Anterior cingulate cortex (tissue), 58 donors: ENCODE measurements at places on chromosomes 1 and 21.

GRCh38 chr1:70685300-70686286 lies 274.5 kb downstream of the CTH start:
- no peak for DNase-seq

DNA sequence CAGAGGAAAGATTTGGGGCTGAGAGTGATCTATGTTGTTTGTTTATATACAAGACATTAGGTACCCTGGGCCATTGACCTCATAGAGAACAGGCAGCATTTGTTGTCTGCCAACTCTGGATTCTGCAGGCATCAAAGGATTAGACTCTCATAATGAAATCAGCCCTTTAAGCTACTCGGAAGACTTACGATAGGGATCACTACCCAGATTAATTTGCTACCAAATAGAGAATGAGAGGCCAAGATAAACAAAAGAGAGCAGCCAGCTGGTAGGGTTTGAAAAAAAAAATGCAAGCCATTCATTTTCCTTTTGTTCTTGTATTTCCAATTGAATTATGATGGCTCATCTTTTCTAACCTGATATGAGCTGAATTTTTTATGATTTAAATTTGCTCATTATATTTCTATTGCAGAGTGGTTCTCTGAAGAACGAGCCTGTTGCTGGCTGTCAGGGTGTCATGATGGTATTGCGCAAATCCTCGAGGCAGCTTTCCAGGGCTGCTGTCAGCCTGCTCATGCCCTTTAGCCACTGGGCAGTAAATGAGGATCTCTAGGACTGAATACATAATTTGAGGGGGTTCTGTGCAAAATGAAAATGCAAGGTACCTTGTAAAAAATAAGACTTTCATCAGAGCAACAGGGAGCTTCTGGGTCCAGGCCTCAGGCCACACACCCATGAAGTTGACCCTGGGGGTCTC lies 116.4 kb upstream of the KCNJ15 start:
- peak; percentile 32 for DNase-seq

- DNase-seq: no peak
Measured at GRCh38 chr1:84712276-84712874, 22.1 kb upstream of the SSX2IP start.

DNA sequence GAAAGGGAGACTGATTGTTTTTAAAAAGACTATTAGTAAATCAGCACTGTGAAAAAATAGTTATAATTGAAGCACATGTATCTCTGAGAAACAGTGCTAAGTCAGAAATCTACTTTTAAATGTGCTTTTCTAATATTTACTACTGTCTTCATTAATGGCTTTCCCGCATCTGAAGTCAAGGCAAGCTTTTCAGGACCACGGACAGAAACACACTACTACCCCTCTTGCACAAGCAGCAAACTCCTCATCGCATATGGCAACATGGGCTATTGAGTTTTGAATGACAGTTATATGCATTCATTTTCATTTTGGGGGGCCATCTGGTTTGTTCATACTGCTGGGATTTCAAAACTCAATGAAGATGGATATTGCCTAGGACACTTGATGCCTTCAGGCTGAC lies 433.4 kb upstream of the CAMK1G start:
- no peak for DNase-seq

DNA sequence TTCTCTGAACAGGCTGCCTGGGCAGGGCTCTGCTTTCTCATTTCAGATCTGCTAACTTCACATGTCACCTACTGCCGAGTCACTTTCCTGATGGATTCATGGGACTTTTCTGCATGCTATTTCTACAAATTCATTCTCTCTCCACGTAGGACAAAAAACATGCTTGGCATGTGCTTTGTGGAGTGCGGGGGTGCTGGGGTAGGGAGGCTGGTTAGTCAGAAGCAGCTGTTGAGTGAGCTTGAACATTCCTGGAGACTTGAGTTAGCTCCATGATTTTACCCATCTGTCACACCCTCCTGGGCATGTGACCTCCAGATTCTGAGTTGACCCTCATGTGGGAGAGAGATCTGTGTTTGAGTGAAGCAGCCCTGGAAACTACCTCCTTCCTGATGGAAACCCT lies 71.4 kb downstream of the UCK2 start:
- DNase-seq: no peak

DNA sequence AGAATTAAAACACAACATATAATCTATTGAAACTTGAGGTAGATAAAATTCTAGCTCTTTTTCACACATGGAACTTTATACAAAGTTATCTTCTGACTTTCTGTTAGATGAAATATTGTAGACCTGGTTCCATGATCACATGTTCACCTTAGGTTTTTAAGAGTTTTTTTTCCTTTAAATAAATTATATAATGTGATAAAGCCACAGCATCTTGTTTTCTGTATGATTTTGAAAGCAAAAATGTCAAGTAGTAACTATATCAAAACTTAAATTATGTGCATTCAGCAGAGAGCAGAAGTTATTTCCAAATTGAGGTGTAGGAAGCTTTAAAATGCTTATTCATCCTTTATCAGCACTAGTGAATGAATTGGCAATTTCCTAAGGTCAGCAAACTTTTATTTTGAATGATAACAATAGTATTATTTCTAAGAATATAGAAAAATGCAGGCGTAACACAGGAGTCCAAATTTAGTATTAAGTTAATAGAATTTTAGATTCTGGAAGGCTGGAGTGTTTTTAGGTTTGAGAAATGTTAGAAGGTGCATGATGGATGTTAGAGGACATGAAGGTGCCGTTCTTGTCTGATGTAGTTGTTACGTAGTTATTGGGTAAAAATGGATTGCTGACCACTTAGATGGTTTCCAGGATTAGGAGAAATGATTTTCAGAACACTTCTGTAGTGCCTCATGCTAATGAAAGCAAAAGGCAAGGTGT lies 17.5 kb downstream of the BACH1 start:
- no peak for DNase-seq

- DNase-seq: no peak
Measured at GRCh38 chr1:19057784-19058475, 101.5 kb upstream of the IFFO2 start.

DNA sequence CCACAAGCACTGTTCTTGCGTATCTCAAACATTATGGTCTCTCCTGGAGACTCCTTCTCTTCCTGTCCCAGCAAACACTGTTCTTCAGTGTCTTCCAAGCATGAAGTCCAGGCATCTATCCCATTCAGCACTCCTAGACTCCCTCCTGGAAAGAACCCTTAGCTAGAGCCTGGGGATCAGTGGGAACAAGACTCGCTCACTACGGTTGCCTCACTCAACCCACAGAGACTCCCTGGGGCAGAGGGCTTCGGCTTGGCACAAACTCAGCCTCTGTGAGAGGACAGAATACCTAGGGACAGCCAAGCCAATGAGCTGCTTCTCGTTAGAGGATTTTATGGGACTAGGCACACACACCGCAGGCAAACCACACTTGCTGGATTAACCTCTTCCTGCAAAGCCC lies 86.5 kb upstream of the IPO9 start:
- no peak for DNase-seq

DNA sequence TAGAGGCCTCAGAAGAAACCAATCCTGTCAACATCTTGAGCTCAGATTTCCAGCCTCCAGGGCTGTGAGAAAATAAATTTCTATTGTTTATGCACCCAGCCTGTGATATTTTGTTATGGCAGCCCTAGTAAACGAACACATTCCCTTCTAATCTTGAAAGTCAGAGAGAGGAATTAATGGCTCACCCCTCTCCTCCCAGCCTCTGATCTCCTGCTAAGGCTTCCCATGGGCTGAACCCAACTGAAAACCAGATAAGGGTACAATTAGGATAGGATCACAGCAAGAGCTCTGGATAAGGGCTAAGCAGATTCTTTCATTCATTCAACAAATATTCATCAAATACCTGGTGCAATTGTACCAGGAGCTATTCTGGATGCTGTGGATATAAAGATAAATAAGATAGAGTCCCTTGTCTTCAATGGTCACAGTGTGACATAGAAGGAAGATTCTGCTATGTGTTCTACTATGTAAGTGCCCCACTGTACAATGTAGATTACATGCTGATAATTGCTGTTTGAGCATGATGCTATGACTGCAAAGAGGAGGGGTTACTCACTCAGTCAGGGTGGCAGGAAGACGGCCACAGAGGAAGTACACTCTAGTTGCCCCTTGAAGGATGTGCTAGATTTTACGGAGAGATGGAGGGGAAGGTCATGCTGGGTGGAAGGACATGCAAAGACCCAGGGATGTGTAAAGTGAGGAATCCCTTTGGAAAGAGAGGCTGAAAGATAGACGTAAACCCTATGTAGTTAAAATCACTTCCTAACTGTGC lies 203.3 kb upstream of the JUN start:
- DNase-seq: no peak

- DNase-seq: no peak
Measured at GRCh38 chr1:177983482-177984135, 13.8 kb upstream of the SEC16B start.

GRCh38 chr1:31849653-31850052 lies 33.8 kb upstream of the SPOCD1 start:
- DNase-seq: no peak

DNA sequence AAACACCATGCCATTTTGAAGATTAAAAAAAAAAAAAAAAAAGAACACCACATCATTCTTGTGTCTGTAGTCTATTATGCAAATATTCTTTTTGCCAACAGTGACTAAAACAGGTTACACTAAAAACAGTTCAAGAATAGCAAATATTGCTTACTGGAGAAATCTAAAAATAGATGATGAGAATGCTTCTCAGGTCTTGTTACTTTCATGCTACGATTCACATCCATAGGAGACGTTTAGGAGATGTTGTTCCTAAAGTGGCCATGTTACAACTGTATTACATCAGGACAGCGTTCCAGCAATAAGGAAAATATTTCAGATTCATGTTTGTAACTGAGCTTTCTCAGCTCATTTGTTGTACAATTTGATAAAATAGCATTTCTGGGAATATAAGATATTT lies 32.3 kb downstream of the RAB3GAP2 start:
- no peak for DNase-seq

- no peak for DNase-seq
Measured at GRCh38 chr1:221392453-221392852, 349.4 kb downstream of the DUSP10 start.

DNA sequence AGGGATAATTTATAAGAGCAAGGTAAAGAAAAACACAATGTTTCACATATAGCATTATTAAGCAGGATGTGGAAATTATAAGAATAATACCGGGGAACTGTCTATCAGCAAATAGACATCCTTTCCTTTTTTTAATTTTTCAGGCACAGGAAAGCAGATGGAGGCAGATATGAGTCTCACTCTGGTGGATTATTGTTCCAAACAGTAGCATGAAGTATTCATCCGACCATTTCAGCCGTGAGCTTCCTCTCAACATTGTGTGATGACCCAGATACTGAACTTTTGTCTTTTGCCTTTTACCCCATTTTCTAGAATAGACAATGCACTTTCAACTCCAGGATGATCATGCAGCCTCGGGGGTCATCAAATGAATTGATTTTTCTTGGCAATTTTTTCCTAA lies 599.8 kb downstream of the ADGRL2 start:
- DNase-seq: no peak

- no peak for DNase-seq
Measured at GRCh38 chr1:1001057-1001783, 1.3 kb upstream of the HES4 start.

DNA sequence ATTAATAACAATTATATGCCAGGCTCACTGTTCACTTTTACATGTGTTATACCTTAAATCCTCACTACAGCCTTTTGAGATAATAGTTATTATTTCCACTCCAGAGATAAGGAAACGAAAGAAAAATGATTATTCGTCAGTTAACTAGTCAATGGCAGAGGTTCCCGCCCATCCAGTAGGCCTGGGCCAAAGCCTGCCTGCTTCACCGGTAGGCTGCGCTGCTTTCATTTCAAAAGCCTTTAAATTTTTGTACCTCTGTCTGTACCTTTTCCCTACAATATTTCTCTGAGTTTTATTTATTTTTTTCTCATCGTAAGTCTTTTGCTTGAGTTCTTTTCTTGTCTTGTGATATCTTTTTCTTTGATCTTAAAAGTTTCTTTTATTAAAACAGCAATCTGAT lies 3.6 kb downstream of the GPR52 start:
- no peak for DNase-seq

DNA sequence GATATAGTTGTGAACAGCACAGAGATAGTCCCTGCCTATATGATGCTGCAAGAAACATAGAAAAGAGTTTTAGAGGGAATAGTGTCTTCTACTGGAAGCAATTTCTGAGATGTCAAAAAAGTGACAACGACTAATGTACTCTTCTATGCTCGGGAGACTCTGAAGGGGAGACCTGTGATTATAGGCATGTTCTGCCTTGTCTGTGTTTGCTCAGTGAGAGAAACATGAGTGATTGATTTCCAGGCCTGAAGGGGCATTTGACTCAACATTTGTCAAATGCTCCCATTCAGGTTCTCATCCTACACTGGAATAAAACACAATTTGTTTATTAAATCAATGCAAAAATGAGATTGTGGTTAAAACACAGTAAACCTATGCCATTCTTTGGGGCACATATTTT lies 131.8 kb downstream of the CTH start:
- DNase-seq: no peak

- no peak for DNase-seq
Measured at GRCh38 chr21:44416193-44416592, 39.1 kb upstream of the LRRC3 start.

GRCh38 chr1:28631713-28632112 lies 11.2 kb downstream of the TAF12 start:
- DNase-seq: no peak

- no peak for DNase-seq
Measured at GRCh38 chr1:12539705-12540579, 78.1 kb downstream of the DHRS3 start.

- no peak for DNase-seq
Measured at GRCh38 chr1:5908461-5909375, 83.5 kb downstream of the NPHP4 start.

GRCh38 chr1:33893147-33893830 lies 29.4 kb downstream of the HMGB4 start:
- no peak for DNase-seq

DNA sequence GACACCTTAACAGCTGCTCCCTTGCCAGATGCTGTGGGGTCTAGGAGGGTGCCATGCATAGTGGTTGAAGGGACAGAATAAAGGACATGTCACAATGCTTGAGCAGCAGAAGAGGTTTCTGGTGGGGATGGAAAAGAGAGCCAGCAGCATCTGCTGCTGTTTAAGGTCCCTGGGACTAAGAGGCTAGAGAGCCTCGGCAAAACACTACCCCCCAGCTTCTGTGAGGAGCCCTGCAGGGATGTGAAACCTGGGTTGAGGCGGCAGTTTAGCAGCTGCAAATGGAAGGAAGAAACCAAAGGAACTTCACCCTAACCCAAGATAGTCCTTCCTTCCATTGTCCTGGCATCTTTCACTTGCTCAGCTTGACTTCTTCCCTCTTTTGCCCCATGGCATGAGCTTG lies 39.4 kb downstream of the PLXNA2 start:
- no peak for DNase-seq

- DNase-seq: no peak
Measured at GRCh38 chr1:54610048-54610447, 13.3 kb downstream of the FAM151A start.
